ENCODE measurements at places on chromosomes 3 and 15.
A peak's percentile ranks its signal among the peaks of the same experiment; 100 is the strongest.

DNA sequence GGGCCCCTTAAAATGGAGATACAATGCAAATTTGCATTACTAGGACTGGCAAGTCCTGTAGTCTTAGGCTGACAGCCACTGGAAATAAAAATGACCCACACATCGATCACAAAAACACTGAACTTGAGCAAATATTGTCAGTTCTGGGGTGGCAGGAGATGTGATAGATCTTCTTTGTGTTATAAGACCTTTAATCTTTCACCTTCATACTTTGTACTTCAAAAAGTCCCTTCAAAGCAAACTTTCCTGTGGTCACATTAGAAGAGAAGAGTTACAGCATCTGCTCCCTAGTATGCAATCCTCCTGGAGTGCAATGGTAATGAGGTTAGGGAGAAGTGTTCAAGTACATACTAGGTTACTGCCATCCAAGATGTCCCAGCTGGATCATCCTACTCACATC lies 149.4 kb upstream of the KCNMB2 start:
- DNase-seq, result no peak

GRCh38 chr3:100060685-100061484 lies 53.4 kb downstream of the FILIP1L start:
- peak; percentile 74 for DNase-seq

DNA sequence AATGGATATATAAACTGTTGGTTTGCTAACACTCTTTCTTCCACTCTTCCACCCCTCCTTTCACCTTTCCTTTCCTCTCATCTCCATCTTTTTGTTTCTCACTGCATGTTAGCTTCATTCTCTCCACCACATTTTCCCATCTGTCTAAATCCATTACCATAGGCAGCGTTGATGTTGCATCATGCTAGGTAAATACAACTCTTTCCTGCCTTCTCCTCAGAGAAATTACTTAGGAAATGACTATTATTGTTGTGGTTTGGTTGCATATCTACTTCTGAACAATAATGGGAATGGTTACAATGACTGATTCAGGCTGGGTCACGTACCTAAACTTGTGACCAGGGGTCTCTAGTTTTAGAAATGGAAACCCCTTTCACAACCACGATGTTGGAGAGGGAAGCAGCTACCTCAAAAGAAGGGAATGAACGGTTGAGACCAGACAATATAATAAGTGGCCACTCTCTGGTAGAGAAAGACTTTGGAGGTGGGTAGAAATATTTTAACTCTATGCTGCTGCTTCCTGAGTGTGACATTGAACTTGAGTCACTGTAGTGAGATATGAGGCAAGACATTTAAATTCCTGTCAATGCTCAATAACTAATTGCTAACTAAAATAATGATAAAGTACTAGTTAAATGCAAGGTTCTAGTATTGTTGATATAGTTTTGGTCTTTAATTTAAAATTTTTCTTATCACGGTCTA lies 314.1 kb upstream of the TGFBR2 start:
- no peak for DNase-seq

DNA sequence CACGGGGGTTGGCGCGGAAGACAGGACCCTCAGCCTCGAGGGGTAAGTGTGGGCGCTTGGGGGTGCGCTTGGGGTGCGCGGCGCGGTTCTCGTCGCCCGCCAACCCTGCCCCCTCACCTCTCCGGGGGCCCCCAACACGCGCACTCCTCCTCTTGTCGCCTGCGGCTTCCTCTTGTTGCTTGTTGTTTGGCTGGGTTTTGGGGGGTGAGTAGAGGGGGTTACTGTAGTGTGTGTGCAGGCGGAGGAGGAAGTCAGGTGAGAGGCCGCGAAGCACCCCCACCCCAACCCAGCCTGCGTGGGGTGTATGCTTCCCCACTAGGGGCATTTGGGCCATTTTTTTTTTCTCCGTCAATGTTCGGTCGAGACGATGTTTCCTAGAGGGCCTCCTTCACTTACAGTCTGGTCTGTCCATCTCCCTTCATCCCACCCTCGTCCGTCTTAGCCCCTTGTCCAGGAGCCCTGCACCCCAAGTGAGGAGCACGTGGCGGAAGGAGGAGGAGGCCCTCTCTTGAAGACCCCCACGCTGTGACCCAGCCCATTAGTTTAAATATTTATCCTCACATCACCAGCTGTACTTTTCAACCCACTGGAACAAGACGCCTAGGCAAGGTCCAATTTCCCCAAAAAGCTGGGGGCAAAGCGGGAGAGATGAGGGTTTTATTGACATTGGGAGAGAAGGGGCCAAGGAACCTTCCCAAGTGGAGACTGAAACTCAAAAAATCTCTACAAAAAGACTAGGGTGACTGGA lies 20.4 kb upstream of the SATB1 start:
- peak; percentile 67 for DNase-seq

- DNase-seq, result no peak
These were observed 84.2 kb upstream of the SLC4A7 start for GRCh38 chr3:27568393-27568792.

GRCh38 chr3:120741837-120742197 lies 499 bp downstream of the RABL3 start:
- DNase-seq, result no peak

- DNase-seq, result no peak
These were observed 217.6 kb upstream of the IL12A start for GRCh38 chr3:159770998-159771397.

DNA sequence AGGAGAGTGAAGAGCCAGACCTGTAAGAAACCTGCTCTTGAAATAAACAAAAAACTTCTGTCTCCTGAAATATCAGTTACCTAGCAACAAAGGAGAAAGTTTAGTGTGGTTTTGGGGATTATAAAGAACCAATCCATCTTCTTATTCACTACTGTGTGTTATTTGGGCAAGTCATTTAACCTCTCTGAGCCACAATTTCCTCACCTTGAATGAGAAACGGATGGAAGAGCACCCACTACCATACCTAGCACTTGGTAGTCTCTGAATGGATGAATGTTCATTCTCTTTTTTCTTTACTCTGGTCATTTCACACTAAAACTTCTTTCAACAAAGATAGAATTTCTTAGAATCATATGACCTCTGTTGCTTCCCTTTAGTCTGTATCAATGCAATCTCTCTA lies 45.2 kb downstream of the PTPN9 start:
- no peak for DNase-seq

- no peak for DNase-seq
These were observed 49.1 kb upstream of the SATB1 start for GRCh38 chr3:18474202-18474601.

GRCh38 chr15:42692997-42693396 lies 43.9 kb downstream of the CDAN1 start:
- DNase-seq, result no peak

GRCh38 chr3:41866298-41866697 lies 95.6 kb downstream of the ULK4 start:
- no peak for DNase-seq

DNA sequence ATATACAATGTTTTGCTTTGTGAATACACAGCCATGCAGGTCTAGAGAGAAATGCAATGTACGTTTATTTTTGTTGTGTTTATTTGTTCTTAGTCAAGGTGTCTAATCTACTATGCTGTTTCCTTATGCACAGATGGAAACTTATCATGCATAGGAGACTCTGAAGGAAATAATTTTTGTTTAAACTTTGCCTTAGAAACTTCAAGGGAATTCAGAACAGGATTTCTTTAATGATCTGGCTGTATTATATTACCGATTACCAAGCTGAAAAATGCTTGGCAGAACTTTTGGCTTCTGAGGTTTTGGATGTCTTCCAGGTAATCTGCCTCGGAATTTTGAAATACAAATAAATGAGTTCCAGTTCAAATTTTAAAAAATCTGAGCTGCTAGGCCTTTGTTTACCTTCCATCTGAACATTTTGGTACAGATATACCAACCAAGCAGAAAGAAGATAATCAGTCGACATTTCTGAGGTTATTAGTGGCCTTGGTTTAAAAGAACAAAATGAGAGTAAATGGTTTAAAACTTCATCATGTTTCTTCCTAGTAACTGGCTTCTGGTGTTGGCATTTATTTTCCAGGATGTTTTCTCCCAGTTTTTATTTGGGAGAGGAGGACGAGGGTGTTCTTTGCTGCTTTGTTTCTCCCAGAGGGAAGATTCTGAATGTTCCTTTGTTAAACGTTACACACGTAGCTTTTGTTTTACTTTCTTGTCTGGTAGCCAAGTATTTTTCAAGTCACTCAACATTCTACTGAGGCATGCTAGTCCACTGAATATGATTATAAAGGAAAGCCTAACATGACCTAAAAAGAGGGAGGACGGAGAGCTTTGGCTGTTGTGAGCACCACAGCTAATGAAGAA lies 421.8 kb upstream of the TBL1XR1 start:
- DNase-seq, result no peak

DNA sequence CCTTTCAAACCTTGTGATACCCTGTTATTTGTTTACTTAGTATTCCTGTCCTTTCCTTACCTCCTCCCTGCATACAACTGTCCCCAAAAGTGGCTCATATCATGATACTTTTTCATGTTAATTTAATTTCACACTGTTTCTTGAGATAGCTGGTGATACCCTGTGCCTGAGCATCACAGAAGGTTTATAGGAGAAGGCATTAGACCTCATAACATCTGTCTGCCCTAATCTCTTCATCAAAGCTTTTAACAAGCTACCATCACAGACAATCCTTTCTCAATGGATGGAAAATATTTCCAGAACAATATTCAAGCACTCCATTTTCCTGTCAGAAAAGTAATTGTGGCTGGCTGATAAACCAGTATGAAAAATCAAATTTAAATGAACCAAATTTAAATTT lies 81.6 kb downstream of the SSR3 start:
- DNase-seq, result no peak

GRCh38 chr3:32436816-32437189 lies 45.1 kb downstream of the CMTM7 start:
- no peak for DNase-seq

DNA sequence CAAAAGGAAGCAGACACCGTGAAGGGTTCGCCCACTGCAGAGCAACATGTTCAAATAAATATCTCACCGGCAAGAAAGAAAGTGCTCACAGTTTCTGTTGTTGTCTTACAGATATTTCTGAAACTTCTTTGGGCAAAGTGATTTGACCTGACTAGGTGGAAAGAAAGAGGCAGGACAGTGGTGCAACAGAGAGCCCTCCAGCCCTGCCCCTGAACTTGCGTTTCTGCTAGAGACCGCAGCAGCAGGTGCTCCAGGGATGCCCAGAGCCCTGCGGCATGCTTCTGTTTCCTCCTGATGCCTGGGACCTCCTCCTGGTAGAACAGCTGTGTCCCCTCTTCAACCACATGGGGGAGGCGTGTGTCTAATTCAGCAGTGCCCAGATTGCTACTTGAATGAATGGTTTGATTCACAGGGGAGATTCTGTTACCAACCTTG lies 123.4 kb downstream of the ATP10A start:
- peak; percentile 14 for DNase-seq

GRCh38 chr3:194801461-194802432 lies 116.1 kb downstream of the FAM43A start:
- DNase-seq, result no peak

- DNase-seq, result peak; percentile 62
These were observed 13.3 kb upstream of the TMEM87A start for GRCh38 chr15:42286445-42287029.

- DNase-seq, result no peak
These were observed 51.0 kb downstream of the USP13 start for GRCh38 chr3:179703816-179704215.

- no peak for DNase-seq
These were observed 44.4 kb downstream of the BTD start for GRCh38 chr3:15645740-15646501.

DNA sequence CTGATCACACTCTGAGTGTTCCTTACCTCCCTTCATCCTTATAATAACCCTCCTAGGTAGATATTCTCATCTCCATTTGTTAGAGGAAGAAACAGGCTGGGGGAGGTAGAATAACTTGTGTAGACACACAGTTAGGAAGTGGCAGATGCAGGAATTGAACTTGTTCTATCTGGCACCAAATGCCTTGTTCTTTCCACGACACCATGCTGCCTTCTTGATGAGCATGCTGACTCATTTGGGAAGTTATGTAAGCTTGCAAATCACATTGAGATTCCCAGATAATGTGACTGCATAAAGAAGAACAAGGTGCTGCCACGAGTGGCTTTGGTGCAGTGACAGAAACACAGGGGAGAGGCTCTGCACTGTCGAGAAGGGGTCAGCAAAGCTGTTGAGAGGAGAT lies 27.5 kb upstream of the NDUFB4 start:
- peak; percentile 23 for DNase-seq

DNA sequence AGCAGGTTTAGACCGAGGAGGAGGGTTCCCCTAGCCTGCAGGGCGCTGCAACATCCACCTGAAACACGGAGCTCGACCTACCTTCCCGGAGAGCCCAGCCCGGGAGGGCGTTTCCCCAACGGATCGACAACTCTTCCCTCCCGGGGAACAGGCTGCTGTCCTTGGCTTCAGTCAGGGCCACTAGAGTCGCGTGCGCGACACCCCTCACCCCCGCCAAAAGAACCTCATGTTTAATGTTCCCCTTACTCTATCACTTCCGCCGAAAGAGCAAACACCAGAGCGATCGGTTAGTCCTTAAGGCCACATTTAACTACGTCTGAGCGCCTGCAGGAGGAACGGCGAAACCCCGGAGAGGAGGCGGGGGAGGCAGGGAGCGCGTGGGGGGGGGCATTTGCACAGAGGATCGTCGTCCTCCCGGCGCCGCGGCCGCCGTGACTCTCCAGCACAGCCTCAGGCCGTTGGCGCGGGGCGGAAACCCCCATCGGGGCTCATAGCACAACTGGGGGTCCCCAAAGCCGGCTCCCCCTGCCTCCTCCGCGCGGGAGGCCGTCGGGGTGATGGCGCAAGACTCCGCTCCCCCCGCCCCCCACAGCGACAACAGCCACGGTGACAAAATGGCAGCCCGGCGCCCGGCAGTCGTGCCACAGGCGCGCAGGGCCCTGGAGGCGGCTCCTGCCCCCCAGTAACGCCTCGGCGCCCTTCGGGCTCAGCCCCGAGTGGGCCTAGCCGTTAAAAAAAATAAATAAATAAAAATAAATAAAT lies 3.2 kb downstream of the ANP32A start:
- no peak for DNase-seq

GRCh38 chr3:45665101-45665572 lies 24.1 kb upstream of the SACM1L start:
- DNase-seq, result peak; percentile 40

- DNase-seq, result no peak
These were observed 202.0 kb upstream of the CFAP20DC start for GRCh38 chr3:59251869-59252268.
